Stimulated activated CD8-positive, alpha-beta memory T cell treated with anti-CD3 and anti-CD28 coated beads, Interleukin-4, amount 100 ng/mL, for 48 hours (primary cell): ENCODE measurements at places on chromosomes 5 and 9.

GRCh38 chr9:91033797-91034196, 232.2 kb downstream of the SYK start:
- DNase-seq = peak; percentile 88

- DNase-seq = no peak
Measured at GRCh38 chr5:109173036-109173794, 236.6 kb downstream of the PJA2 start.

DNA sequence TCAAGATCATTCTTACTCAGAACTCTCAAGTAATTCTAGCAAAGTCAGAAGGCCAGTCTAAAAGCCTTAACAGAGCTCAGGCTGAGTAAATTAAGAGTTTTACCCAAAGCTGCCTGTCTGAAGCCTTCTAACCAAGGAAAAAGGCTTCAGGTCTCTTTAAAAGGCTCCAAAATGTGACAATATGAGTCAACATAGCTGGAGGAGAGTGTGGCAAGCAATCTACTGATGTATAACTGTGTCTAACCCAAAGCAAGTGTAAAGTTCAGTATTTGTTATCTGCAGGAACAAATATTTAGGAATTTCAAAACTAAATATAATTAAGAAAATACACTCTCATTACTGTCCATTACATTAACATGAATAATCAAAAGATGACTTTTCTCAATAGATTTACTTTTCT, 11.0 kb downstream of the ZBTB5 start:
- no peak for DNase-seq

GRCh38 chr9:89021154-89021803, 30.0 kb downstream of the S1PR3 start:
- no peak for DNase-seq

DNA sequence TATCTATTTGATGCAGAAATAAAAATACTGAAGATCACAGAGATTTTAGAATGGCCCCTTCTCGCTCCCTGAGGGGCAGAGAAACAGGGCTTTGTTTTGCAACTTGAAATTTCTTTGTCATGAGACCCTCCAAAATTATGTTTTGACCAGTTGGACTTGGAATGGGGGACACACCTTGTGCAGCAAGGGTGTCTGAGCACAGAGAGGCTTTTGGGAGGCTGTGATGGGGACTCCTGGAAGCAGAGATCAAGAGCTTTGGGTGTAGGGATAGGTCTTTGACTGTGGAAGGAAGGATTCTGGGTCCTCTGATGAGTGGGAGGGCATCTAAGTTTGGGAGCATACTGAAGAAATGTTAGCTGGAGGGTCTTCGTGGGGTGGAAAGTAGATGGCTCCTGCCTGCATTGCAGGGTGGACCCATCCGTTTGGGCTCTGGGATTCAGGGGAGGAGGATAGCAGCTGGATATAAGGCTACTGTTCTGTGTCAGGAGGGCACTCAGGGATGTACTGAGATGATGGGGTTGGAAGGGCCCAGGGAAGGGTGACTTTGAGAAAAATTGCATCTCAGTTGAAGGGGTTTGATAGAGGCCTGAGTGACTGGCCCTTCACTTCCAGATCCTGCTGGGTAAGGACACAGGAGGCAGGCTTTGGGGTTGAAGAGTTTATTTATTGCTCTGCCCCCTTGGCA, 1.8 kb upstream of the MYORG start:
- DNase-seq = no peak

DNA sequence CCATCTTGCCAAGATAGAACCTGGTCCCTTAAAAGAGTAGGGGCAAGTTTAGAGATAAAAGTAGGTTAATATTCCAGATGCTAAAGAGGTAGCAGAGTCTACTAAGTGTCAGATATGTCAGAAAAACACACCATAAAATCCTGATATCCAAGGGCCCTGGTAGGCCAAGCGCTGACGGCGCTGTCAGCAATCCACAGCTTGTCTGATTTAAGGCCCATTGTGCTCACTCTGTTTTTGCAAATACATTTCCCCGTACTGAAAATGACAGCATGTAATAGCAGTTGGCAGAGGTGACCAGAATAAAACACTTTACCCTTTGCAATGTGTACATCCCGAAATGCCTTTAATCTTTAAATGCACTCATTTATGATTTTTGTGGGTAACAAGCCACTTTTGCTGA, 9.9 kb upstream of the NUDT12 start:
- DNase-seq = no peak
